ENCODE measurements at places on chromosomes 13 and 19.

DNA sequence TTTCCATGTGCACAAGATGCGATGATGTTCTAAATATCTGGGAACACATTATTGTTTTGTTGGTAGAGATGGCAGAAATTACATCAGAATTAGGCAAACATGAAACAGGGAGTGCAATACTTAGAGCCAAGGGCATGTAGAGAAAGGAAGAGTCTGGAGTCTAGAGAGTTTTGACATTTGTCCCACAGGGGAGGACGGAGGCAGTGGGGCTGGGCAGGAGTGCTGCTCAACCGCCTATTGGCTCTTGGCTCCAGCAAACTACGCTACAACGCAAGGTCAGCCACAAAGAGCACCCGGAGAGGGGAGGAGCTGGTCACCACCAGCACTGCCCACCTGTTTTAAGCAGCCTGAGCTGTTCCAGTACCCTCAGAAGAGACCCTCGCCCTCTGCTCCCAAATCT, 108.3 kb downstream of the ABCC4 start:
- DNase-seq = no peak

GRCh38 chr13:76175961-76176725, 540.0 kb downstream of the LMO7 start:
- no peak for DNase-seq

DNA sequence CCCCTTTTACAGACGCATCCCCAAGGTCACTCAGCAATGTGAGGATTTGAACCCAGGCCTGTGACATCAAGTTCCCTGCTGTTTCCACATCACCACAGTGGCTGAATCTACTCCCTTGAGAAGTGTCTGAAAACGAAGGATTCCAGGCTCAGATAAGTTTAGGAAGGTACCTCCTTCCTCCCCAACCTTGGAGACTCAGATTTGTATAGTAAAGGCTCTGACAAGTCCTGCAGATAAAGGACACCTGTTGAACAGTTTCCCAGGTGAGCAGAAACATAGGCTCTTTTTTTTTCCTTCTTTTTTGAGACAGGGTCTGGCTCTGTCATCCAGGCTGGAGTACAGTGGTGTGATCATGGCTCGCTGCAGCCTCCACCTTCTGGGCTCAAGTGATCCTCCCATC, 56.4 kb upstream of the PTPRS start:
- DNase-seq = no peak

- no peak for DNase-seq
These were observed 13.9 kb downstream of the FOXO1 start for GRCh38 chr13:40652588-40652940.

DNA sequence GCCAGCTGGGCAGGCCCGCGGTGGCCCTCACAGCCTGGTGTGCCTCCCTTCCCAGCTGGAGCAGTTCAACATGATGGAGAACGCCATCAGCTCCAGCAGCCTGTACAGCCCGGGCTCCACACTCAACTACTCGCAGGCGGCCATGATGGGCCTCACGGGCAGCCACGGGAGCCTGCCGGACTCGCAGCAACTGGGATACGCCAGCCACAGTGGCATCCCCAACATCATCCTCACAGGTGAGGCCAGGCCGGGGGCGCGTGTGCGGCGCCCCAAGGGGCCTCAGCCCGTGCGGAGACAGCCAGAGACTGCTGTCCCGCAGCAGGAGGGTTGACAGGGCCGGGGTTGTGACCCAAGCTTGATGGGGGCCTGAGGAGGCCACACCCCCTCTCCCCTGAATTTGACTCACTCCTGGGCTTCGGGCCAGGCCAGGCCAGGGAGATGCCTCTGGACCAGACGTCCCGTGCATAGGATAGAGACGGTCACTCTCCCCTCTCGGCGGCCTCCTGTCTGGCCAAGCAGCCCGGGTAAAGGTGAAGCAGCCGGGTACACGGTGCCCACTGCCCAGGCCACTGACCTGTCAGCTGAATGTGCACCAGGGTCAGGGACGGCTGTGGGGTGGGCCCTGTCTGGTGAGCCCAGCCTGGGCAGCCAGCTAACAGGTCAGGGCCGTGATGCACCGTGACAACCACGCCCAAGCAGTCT, 15.4 kb downstream of the COMP start:
- DNase-seq = peak; percentile 86

GRCh38 chr19:39144290-39145071, 18.9 kb downstream of the PAK4 start:
- no peak for DNase-seq

DNA sequence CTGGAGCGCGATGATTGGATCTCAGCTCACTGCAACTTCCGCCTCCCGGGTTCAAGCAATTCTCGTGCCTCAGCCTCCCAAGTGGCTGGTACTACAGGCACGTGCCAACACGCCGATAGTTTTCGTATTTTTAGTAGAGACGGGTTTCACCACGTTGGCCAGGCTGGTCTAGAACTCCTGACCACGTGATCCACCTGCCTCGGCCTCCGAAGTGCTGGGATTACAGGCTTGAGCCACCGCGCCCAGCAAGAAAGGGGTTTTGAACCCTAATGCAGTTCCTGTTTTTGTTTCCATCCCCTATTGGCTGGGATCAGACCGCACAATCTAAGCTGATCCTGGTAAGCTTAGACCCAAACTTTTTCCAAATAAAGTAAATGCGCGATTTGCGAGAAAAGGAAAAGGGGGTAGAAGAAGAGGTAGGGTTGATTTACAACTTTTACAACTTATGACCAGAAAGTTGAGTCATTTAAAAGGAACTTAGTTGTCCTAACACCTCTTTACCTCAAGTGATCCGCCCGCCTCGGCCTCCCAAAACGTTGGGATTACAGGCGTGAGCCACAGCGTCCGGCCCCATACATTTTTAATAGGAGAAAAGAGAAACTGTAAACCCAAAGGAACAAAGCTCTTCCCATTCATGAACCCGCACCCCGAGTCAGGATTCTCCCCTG, 764 bp downstream of the ZNF626 start:
- peak; percentile 7 for DNase-seq

- no peak for DNase-seq
These were observed 1109.0 kb downstream of the UQCRFS1 start for GRCh38 chr19:28103921-28104320.

DNA sequence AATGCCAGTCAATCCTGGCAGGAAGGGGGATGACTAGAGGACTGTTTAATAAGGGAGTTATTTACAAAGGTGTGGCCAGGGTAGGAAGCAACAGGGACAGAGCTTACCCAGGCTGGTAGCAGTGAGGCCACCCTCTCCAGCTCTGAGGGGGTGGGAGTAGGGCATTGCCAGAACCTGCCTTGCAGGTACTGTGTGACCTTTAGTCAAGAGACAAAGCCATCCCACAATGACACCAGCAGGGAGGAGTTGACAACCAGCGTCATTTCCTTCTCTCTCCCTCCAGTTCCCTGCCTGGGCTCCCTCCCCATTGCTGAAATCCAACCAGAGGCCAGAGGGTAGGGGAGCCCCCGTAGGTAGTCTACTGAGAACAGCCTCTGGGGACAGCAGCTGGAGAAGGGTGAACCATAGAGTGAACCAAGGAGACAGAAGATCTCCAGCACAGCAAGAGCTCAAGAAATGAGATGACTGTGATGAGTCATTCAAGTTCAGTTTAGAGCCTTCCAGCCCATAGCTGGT, 33.3 kb upstream of the SPATA13 start:
- peak; percentile 24 for DNase-seq

GRCh38 chr13:100895651-100896050, 221.1 kb upstream of the TMTC4 start:
- DNase-seq = no peak

GRCh38 chr13:71524613-71525304, 342.2 kb downstream of the DACH1 start:
- no peak for DNase-seq

All from GM03348 (cell line).